Activated naive CD4-positive, alpha-beta T cell treated with Interleukin-2 at 50 U/mL for 16 hours (primary cell): ENCODE measurements at places on chromosomes 4 and X.

DNA sequence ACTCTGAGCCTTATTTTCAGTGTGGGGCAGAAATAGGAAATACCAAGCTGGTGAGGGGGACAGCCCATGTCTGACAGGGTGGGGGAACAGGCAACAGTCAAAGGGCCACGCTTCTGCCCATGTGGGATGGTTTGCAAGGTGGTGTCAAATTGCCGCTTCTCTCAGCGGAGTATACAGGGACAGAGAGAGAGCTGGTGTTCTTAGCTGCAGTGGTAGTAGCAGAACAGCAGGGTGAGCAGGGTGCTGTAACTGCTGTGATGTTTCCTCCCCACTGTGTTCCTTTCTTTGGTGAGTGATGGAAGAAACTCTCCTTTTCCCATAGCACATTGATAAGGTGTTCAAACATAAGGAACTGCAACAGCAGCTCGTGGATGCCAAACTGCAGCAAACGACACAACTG is 37.9 kb downstream of the RBBP7 start:
- DNase-seq: no peak

- peak; percentile 27 for DNase-seq
These were observed 27.0 kb upstream of the TMEM131L start for GRCh38 chr4:153438916-153439756.

DNA sequence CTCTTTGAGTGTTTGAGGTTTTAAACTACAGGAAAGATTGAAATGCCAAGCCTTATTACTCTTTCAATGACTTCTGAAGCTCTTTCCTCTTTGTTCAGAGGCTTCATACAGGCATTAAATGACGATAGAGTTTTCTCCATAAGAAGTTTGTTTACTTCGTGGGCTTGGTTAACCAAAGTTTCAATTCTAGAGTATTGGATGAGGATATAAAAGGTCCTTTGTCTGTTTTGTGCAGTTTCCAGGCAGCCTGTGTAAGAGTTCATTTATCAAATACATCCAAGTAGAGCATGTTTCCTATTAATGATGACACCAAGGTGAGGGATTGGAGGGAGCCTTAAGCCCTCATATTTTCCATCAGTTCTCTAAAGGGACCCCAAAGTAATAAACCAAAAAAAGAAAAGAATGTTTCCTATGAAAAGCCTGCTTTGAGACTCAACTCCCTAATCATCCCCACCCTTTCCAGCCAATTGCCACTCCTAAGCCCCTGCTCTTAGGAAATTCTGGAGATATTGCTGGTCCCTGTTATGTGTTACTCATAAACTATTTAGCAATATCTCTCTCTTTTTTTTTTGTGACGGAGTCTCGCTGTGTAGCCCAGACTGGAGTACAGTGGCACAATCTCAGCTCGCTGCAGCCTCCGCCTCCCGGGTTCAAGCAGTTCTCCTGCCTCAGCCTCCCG is 106.2 kb upstream of the IL13RA1 start:
- DNase-seq: no peak

GRCh38 chrX:31603411-31604120 is 531.7 kb upstream of the FTHL17 start:
- no peak for DNase-seq

GRCh38 chr4:58175024-58175423 is 1064.8 kb upstream of the IGFBP7 start:
- no peak for DNase-seq

DNA sequence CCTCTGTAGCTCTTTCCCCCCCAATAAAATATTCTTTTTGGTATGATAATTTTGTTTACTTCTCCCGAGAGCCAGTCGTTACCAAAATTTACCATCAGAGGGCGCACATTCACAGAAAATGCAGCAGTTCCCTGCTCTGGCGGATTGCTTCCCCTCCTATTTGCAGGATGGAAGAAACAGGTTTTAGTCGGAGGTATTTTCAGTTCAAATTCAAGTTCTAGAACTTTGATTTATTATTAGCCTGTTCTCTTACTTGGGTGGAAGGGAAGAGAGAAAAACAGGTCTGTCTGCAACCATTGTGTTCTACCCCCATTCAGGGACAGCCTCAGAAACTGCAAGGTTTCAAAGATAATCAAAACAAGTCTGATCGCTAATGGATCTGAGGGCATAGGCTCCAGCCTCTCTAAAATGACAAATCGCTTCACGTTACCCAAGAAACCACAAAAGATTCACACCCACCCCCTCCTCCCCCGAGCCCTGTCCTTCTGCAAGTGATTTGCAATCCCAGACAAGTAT is 263.8 kb upstream of the RPS6KA3 start:
- DNase-seq: peak; percentile 50

GRCh38 chr4:166065324-166065723 is 192.3 kb downstream of the TLL1 start:
- no peak for DNase-seq

- no peak for DNase-seq
These were observed 49.6 kb upstream of the MAMLD1 start for GRCh38 chrX:150313514-150313913.

- no peak for DNase-seq
These were observed 221.0 kb upstream of the GALNT7 start for GRCh38 chr4:172947594-172947993.

- DNase-seq: no peak
These were observed 123.2 kb downstream of the ELOVL6 start for GRCh38 chr4:110075083-110075738.

- DNase-seq: no peak
These were observed 12.9 kb upstream of the WDR17 start for GRCh38 chr4:176052744-176053143.

- DNase-seq: no peak
These were observed 641.0 kb upstream of the FRG1 start for GRCh38 chr4:189299706-189300105.

GRCh38 chrX:68917799-68918198 is 89.0 kb downstream of the EFNB1 start:
- DNase-seq: no peak
